Right atrium auricular region (tissue), 2 donors: ENCODE measurements at places on chromosomes 5 and 9. TPM values are rescaled to one million over a fixed set of nuclear protein-coding genes. Genes with fewer than 3 reads are reported as not detected.

Gene ADRB2
- 7.3 TPM for total RNA-seq

Gene SLCO6A1
- not detected for total RNA-seq

Gene TAS2R1
- not detected for total RNA-seq

Gene SPATA9
- total RNA-seq, result not detected

Gene ENG
- total RNA-seq, result 142 TPM

Gene CYSRT1
- 0.85 TPM for total RNA-seq

Gene NR2F1
- 35.3 TPM for total RNA-seq

Gene NSG2
- not detected for total RNA-seq

Gene PDE6A
- 0.08 TPM for total RNA-seq

GRCh38 chr5:135375040-135375793 is 23.8 kb downstream of the MACROH2A1 start:
- no peaks in the 10 kb centered on the region for H3K27me3 ChIP-seq
- peaks cover 63% of the 10 kb centered on the region for H3K4me1 ChIP-seq
- peaks cover 14% of the 10 kb centered on the region for H3K36me3 ChIP-seq
- peak overlapping the region; percentile 71 for H3K27ac ChIP-seq
- no peak overlapping the region for H3K4me3 ChIP-seq
- DNase-seq, result no peak

DNA sequence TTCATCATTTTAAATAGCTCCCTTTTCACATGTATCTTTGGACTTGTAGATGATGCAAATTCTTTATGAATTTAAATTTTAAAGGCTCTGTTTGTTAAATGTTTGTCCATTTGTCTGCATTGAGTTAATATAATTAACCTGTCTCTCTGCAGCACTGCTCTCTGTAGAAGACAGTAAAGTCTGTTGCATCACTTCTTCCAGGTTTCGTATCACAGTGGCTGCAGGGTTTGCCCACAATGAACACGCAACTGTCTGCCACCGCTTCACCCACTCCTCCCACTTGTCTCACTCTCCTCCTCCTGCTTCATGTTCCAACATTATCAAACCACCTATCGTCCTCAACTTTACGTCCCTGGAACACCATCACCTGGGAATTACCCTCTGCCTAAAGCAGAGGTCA is 231.3 kb upstream of the SLC30A5 start:
- H3K4me3 ChIP-seq, result no peak overlapping the region
- H3K27ac ChIP-seq, result no peak overlapping the region
- H3K27me3 ChIP-seq, result no peaks in the 10 kb centered on the region
- no peaks in the 10 kb centered on the region for H3K4me1 ChIP-seq
- DNase-seq, result no peak
- no peaks in the 10 kb centered on the region for H3K36me3 ChIP-seq

DNA sequence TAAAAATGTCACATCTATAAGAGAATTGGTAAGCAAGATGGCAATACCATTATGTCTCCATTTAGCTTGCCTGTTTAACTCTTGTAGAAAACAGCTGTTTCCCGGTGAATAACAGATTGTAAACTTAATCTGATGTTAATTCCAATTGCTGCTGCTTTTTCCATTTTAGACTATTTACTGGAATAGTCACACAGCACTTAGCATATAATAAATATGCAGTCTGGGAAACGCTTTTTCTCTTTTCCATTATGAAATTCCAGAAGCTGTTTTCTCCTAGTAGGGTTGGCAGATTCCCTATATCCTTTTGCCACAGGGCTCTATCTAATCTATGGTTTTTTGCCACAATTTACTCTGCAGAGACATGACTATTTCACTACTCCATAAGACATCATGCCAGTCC is 148.0 kb downstream of the CEMIP2 start:
- no peaks in the 10 kb centered on the region for H3K36me3 ChIP-seq
- no peaks in the 10 kb centered on the region for H3K27me3 ChIP-seq
- no peak overlapping the region for H3K27ac ChIP-seq
- H3K4me3 ChIP-seq, result no peak overlapping the region
- no peak for DNase-seq
- H3K4me1 ChIP-seq, result no peaks in the 10 kb centered on the region

- no peaks in the 10 kb centered on the region for H3K4me1 ChIP-seq
- no peaks in the 10 kb centered on the region for H3K27me3 ChIP-seq
- DNase-seq, result no peak
Measured at GRCh38 chr5:106894964-106895363, 775.8 kb downstream of the EFNA5 start.

DNA sequence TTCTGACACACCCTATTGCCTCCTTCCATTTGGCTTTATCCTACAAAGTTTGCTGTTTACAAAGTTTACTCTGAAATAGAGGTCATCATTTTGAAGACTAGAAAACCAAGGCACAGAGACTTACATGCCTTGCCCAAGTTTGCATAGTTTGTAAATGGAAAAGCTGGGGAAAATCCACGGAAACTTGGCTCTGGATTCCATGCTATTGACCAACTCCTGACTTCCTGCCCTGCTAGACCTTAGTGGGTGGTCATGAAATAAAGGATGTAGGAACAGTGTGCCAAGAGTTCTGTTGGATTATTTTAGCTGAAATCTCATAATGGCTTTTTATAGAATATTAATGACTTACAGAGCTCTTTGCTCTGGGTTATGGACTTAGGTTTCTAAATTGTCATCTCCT is 69.5 kb downstream of the GRIA1 start:
- no peaks in the 10 kb centered on the region for H3K36me3 ChIP-seq
- no peak overlapping the region for H3K27ac ChIP-seq
- no peaks in the 10 kb centered on the region for H3K27me3 ChIP-seq
- H3K4me1 ChIP-seq, result no peaks in the 10 kb centered on the region
- DNase-seq, result no peak
- H3K4me3 ChIP-seq, result no peak overlapping the region

DNA sequence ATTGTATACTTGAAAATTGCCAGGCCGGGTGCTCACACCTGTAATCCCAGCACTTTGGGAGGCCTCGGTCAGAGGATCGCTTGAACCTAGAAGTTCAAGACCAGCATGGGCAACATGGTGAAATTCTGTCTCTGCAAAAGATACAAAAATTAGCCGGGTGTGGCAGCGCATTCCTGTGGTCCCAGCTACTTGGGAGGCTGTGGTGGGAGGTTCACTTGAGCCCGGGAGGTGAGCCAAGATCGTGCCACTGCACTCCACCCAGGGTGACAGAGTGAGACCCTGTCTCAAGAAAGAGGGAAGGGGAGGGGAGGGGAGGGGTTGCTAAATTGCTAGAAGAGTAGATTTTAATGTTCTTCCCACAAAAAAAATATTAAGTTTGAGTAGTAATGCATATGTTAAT is 53.2 kb downstream of the FNBP1 start:
- DNase-seq, result no peak
- H3K36me3 ChIP-seq, result no peaks in the 10 kb centered on the region
- no peaks in the 10 kb centered on the region for H3K27me3 ChIP-seq
- H3K27ac ChIP-seq, result no peak overlapping the region

GRCh38 chr9:27835746-27836145 is 262.5 kb upstream of the C9orf72 start:
- H3K36me3 ChIP-seq, result no peaks in the 10 kb centered on the region
- H3K27ac ChIP-seq, result no peak overlapping the region
- DNase-seq, result no peak
- H3K4me3 ChIP-seq, result no peak overlapping the region
- H3K4me1 ChIP-seq, result no peaks in the 10 kb centered on the region

DNA sequence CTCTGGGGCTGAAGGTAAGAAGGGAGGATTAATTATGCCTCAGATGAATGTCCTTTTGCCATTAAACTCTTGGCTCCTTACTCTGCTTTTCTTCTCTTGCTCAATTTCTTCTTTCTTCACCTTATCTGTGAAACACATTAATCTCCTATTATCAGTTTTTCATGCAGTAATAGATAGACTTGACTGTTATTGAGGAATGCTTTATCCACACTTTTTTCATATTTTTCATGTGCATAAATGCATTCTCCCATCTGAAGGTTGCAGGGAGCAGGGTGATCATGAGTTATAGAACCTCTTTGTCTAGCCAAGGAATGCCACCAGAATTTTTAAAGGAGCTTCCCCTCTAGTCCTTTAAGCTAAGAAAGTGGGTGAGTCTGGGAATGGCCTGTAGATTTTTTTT is 66.4 kb upstream of the CD180 start:
- H3K4me1 ChIP-seq, result no peaks in the 10 kb centered on the region
- H3K27me3 ChIP-seq, result no peaks in the 10 kb centered on the region
- no peak overlapping the region for H3K27ac ChIP-seq
- H3K36me3 ChIP-seq, result no peaks in the 10 kb centered on the region
- no peak for DNase-seq

GRCh38 chr5:148909766-148910165 is 83.4 kb downstream of the ADRB2 start:
- no peak overlapping the region for H3K27ac ChIP-seq
- no peaks in the 10 kb centered on the region for H3K36me3 ChIP-seq
- no peak for DNase-seq
- no peaks in the 10 kb centered on the region for H3K4me1 ChIP-seq

DNA sequence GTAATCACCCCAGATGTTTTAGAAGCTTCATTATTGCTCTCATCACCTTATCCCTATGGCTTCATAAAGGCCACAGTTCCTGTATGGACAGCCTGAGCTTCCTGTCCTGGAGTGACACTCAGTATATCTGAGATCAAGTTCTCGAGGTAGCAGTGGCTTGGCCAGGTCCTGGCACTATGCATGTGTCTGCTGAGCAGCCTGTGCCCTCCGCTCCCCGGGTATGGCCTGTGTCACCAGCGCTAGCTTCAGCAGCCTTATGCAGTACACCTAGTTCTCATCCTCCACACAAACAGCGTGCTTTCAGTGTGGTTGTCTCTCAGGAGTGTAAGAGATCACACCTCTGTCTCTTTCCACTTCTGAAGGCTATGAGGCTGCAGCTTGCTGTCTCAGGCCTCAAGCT is 514.7 kb downstream of the DIRAS2 start:
- H3K4me3 ChIP-seq, result no peak overlapping the region
- H3K27ac ChIP-seq, result no peak overlapping the region
- H3K36me3 ChIP-seq, result no peaks in the 10 kb centered on the region
- H3K4me1 ChIP-seq, result no peaks in the 10 kb centered on the region

- H3K4me3 ChIP-seq, result no peak overlapping the region
- H3K27me3 ChIP-seq, result no peaks in the 10 kb centered on the region
- DNase-seq, result peak; percentile 72
- no peak overlapping the region for H3K27ac ChIP-seq
- H3K36me3 ChIP-seq, result no peaks in the 10 kb centered on the region
Measured at GRCh38 chr9:127049044-127049443, 73.4 kb downstream of the ANGPTL2 start.

DNA sequence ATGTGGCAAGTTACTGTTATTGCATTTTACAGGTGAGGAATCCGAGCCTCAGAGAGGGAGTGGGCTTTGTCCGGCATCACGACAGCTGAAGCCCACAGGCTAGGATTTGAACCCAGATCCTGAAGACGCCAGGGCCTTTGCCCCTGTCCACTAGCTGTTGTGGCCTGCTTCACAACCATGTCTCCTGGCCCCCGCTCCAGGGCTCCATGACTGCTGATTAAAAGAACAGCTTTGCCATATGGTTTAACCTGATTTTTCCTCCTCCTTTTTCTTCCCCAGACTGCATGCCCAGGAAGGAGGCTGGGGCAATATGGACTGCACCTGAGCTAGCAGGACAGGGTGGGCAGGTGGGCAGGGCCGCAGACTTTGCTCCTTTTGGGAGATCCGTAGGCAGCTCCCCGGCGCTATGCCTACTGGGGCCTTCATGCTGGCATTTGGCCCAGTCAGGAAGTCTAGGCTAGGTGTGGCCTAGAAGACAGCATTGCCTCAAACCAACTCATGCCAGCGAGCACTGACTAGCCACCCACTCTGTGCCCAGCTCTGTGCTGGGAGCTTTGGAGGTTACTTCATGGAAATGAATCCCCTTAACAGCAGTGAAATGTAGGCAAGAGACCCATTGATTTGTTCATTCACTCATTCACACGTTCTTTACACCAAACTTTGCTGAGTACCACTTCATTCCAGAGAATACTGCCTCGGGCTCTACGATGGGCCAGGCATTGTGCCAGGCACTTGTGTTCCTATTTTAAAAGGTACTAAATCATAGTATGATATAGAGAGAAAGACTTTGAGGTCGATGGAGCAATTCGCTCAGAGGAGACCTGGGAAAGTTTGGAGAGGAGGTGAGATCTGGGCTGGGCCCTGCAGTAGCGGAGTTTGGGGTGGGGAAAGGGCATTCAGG is 94.3 kb upstream of the CPEB4 start:
- no peaks in the 10 kb centered on the region for H3K27me3 ChIP-seq
- no peak overlapping the region for H3K27ac ChIP-seq
- no peaks in the 10 kb centered on the region for H3K36me3 ChIP-seq
- no peaks in the 10 kb centered on the region for H3K4me1 ChIP-seq
- DNase-seq, result no peak

- H3K4me3 ChIP-seq, result no peak overlapping the region
- no peak overlapping the region for H3K27ac ChIP-seq
- H3K36me3 ChIP-seq, result no peaks in the 10 kb centered on the region
- H3K4me1 ChIP-seq, result no peaks in the 10 kb centered on the region
- DNase-seq, result no peak
- H3K27me3 ChIP-seq, result no peaks in the 10 kb centered on the region
Measured at GRCh38 chr5:71582945-71583584, 4.1 kb upstream of the MCCC2 start.

GRCh38 chr5:145979270-145980223 is 43.2 kb downstream of the SH3RF2 start:
- peaks cover 65% of the 10 kb centered on the region for H3K4me1 ChIP-seq
- no peaks in the 10 kb centered on the region for H3K27me3 ChIP-seq
- DNase-seq, result no peak
- H3K4me3 ChIP-seq, result no peak overlapping the region

GRCh38 chr5:106113922-106114321 is 1556.8 kb downstream of the EFNA5 start:
- H3K27ac ChIP-seq, result no peak overlapping the region
- no peaks in the 10 kb centered on the region for H3K27me3 ChIP-seq

- no peaks in the 10 kb centered on the region for H3K4me1 ChIP-seq
- DNase-seq, result no peak
- no peaks in the 10 kb centered on the region for H3K27me3 ChIP-seq
- no peaks in the 10 kb centered on the region for H3K36me3 ChIP-seq
Measured at GRCh38 chr9:3826178-3826577, 300.4 kb upstream of the RFX3 start.

DNA sequence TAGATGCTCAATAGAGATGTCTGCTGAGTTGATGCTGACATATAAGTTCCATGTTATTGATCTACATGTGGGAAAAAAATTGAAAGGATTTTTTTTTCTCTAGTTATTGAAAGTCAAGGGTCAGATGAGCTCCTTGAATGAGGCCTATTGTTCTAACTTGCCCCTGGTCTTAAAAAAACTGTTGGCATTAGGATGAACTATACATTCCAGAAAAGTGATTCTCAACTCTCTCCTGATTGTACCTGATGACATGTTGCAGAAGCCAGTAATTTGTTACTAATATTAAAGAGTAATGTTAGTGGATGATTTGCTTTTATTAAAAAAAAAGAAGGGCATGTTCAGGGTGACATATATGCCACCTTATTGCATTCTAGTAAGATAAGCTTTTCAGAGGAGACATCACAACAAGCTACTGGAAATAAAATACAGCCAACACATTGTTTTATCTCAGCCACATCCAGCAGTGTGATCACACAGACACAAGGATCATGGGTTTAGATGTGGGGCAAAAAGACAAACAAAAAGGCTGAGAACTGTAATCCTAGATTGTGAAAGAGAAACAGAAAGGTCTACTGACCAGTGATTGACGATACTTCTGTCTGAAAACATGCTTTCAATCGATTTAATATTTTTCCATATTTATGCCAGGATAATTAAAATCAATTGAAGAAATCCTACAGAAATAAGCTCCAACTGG is 1314.1 kb upstream of the C9orf72 start:
- no peaks in the 10 kb centered on the region for H3K27me3 ChIP-seq
- no peaks in the 10 kb centered on the region for H3K36me3 ChIP-seq
- H3K27ac ChIP-seq, result no peak overlapping the region
- H3K4me3 ChIP-seq, result no peak overlapping the region
